BE2C (cell line): ENCODE measurements at places on chromosomes 3 and 15.

- no peak for DNase-seq
Observed at GRCh38 chr15:57541271-57541670, 50.4 kb upstream of the MYZAP start.

- DNase-seq = no peak
Observed at GRCh38 chr3:31170932-31171670, 276.6 kb upstream of the GADL1 start.

DNA sequence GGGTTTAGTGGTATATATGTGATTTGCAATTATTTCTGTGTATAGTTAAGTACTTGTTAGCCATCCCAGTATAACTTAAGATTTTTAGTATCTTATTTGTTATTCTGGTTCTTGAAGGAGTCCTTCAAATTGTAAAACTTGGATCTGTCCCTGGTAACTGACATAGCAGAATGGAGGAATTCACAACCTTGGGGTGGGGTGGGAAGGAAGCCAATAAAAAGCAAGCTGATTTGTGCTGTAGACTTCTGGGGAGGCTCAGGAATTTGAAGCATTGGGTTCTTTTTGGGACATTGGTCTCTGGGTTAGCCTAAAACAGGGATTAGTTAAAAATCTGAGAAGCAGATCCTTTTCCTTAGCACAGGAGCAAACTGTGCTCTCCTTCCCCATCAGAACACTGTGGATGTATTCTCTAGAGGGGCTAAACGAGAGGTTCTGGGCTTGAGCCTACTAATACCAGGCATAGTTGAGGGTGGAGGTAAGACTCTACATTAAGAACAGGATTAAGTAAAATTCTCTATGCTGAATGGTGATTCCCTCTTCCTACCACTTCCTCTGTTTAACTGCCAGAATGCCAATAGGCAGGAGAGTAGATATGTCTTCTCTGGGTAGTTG, 42.2 kb downstream of the GMPS start:
- no peak for DNase-seq

DNA sequence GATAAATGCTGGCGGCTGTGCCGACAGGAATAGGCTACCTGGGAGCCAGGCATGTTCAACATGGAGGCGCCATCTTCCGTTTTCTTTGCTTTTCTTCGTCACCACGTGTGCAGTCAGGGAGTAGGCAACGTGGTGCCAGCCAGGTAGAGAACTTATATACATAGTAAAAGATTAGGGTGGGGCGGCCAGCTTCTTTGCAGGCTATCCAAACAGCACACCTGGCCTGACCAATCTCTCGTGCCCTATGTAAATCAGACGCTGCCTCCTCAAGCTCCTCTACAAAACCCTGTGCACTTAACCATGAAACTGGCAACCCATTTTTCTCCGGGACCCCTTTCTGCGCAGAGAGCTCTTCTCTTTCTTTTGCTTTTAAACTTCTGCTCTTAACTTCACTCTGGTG, 28.6 kb upstream of the OR5K4 start:
- DNase-seq = no peak

DNA sequence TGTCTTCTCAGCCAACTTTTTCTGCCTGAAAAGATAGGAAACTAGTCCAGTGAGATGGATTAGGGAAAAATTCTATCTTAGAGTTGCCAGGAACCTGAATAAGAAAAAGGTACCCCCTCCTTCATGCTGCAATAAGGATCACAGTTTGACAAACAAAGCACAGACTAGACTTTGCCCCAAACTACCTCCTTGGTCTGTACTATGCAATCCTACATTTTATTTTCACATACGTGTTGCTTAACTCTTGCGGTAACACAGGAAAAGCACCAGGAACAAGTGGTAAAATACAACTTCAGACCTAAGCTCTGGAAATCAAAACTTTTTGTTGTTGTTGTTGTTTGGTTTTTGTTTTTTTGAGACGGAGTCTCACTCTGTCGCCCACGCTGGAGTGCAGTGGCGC, 11.3 kb upstream of the IL12A start:
- DNase-seq = no peak

GRCh38 chr3:16084887-16085286, 89.6 kb upstream of the GALNT15 start:
- no peak for DNase-seq

DNA sequence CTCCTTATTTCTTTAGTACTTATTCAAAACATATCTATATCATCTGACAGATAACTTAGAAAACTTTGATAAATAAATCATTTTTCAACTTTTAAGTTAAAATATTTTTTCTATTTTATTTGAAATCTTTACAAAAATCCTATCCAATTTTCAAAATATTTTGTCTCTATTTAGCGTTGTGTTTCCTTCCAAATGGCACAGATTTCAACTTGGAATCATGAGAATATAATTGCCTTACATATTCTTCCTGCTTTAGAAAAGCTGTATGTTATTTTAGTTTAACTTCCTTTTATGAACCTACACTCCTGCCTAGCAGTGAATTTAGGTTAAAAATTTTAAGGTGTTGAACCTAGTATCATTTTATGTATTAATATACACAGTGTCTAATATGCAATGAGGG, 38.2 kb downstream of the BCHE start:
- no peak for DNase-seq

DNA sequence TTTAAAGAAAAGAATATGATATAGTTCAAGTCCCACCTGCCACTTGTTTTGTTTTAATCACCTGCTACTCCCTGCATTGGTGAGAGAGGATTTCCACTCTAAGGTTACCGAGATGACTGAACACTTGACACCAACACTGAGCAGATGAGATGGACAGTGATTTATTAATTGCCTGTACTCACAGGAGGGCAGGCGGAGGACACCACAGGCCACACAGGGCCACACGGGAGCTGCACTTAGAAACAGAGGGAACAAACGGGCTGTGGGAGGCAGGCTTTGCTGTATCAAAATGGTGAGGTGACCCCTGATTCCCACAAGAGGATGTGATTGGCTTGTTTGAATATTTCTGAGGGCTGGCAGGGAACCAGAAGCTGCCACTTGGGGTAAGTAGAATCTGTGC, 10.8 kb downstream of the MINAR1 start:
- no peak for DNase-seq
